ENCODE measurements at places on chromosomes 11 and 22.

DNA sequence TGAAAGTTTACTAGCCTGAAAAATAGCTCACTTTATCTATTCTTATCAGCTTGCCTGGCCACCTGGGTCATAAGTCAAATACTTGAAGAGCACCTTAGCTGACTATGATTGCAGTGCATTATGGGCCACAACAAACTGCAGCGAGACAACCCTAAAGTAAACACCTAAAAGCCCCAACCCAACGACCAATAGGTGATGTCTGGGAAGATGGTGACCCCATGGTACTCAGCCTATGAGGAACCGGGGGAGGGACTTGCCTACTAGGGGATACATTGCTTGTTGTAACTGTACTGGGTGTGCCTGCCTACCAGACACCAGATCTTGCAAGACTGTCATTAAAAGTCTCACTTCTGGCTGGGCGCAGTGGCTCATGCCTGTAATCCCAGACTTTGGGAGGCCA, 35.6 kb upstream of the APOBEC3A start:
- peak; percentile 9 for DNase-seq

GRCh38 chr11:47595029-47595428, 818 bp upstream of the C1QTNF4 start:
- DNase-seq, result no peak

DNA sequence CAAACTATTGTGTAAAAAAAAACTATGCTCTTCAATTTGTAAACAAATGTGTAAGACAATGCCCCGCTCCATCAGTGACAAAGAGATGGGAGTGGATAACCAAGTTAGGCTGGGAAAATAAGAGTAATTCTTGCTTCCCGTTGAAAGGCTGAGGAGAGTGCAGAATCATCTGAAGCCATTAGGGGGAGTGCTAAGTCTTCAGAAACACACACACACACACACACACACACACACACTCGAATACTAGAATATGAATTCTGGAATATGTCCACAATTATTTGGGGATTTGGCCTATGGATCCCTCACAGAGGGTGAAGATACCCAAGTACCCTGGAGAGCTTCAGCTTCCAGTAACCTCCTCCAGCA, 27.8 kb upstream of the ROBO3 start:
- DNase-seq, result peak; percentile 63

GRCh38 chr22:42586381-42586780, 28.3 kb downstream of the POLDIP3 start:
- DNase-seq, result no peak

GRCh38 chr11:125990244-125990643, 44.4 kb downstream of the VSIG10L2 start:
- DNase-seq, result peak; percentile 9

- DNase-seq, result peak; percentile 11
Observed at GRCh38 chr22:37502342-37503182, 16.4 kb upstream of the MFNG start.

DNA sequence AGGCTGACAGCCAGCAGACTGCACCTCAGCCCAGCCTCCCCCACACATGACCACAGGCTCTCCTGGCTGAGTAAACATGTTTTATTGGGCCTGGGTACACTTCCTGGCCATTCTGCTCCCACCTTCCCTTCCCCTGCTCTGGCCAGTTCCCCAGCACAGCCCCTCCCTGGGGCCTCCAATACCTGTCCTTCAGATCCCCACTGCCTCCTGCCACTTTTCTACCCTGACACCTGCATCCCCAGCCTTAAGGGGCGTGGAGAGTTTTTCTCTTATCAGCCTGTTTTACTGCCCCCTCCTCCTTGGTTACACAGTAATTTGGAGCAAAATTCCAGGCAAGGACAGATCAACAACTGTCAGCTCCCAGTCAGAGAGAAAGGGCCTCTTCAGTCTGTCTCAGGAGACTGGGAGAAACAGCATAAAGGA, at the start of gene ISX:
Gene ISX (plus strand): TSS at position 363 of the 423 bp plus-strand sequence. CDS start 930 bp downstream, outside the sequence.
- no peak for DNase-seq

- DNase-seq, result no peak
Observed at GRCh38 chr22:33057363-33057995, 702 bp downstream of the SYN3 start.

- no peak for DNase-seq
Observed at GRCh38 chr11:3942160-3942955, 86.9 kb downstream of the STIM1 start.

- peak; percentile 46 for DNase-seq
Observed at GRCh38 chr22:35430897-35431322, 31.0 kb downstream of the MCM5 start.

GRCh38 chr22:20441631-20442484, 4.2 kb upstream of the SCARF2 start:
- DNase-seq, result no peak

- DNase-seq, result no peak
Observed at GRCh38 chr11:70668204-70669202, 270.2 kb downstream of the CTTN start.

- DNase-seq, result no peak
Observed at GRCh38 chr11:67504005-67504949, 886 bp downstream of the PITPNM1 start.

GRCh38 chr22:31268281-31268680, 24.0 kb downstream of the PIK3IP1 start:
- no peak for DNase-seq

DNA sequence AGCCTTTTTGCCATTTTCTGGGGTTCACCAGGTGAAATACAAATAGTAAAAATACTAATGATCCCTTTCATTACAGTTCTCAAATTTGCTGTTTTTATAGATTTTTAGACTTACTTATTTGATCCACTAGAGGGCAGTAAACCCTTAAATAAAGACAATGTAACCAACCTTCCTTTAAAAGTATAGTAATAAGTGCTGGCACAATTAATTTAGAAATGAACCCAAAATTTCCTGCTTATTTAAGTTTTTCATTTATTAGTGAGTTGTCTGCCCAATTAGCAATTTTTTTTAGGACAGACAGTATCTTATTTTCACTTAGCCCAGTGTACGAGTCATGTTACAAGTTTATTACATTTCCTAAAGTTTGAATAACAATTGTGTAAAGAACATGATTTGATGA, 4.7 kb downstream of the DDIAS start:
- DNase-seq, result peak; percentile 56

- DNase-seq, result no peak
Observed at GRCh38 chr22:36528341-36528740, 625 bp downstream of the EIF3D start.

DNA sequence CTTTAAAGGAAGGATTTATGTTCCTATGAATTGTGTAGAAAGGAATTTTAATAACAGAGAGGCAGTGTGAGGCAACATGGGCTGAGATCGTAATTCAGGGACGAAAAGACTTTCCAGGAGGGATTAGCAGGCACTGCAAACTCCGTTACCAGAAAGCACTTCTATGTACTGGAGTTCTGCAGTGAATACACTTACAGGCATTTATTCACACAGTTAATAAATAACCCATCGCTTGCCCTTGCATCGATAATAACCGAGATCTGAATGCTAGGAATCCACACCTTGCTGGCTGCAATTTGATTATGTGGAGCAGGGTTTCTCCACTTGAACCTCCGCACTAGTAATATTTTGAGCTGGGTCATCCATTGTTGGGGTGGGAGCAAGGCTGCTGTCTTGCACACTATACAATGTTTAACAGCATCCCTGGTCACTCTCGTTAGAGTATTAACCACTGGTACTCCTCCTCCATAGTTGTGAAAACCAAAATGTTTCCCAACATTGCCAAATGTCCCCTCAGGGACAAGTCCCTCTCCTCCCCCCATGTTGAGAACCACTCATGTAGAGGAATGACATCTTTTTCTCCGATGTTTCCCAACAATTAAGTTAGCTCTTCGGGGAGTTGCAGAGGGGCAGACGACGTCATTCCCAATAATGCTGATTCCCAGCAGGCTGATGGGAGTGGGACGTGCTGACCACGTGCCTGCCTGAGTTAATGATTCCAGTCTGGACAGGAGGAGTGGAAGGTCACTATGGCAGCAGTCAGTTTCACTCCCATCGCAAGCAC, 99.5 kb downstream of the SNX19 start:
- DNase-seq, result no peak

DNA sequence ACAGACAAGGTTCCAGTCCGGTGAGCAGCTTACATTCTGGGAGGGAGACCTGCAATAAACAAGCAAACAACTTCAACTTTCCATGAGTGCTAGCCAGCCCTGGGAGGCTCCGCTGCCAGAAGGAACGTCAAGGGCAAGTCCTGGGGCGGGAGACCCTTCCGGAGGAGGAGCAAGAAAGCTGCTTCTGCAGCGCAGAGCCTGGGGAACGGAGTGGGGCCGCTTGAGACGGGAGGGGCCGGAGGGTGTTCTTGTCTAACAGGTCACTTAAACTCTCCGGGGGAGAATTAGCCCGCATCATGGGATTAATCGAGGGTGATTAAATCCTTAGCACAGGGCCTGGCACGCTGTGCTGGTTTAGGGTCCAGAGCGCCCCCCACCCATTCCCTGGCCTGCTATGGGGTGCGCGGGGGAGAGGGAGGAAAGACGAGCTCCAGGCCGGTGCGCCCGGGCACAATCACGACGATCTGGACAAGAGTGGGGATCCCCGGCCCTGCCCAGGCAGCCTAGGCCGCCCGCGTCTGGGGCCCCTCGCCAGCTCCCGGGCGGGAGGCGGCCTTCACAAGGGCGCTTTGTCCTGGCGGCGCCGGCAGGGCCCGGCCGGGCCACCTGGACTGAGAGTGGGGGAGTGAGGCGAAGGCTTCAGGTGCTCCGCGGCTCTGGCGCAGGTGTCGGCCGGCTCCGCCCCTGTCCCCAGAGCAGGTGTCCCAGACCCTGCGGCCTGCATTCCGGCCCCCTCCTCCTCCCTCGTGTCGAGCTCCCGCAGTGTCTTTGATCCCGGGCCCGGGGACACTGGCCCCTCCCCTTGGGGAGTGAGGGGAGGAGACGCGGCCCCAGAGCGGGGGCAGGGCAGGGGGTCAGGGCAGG, 663 bp upstream of the LARGE2 start:
- no peak for DNase-seq

GRCh38 chr22:44693756-44694155, 8.2 kb upstream of the PRR5 start:
- DNase-seq, result no peak

GRCh38 chr11:44326615-44327475, 16.9 kb upstream of the ALX4 start:
- DNase-seq, result no peak

DNA sequence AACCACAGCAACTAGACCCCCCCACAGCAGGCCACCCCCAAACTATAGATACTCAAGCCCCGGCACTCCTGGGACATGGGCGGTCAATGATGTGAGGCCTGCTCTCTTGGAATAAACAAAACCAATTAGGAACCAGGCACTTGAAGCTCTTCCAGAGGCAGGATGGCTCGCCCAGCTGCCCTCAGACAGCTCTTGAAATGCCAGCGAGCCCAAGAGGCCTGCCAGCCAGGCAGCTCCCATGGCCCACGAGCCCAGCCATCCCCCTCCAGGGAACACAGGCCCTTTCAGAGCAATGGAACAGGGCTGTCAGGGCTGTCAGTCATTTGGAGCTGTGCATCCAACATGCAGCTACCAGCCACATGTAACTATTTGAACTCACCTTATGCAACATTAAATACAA, 34.0 kb upstream of the TFIP11 start:
- no peak for DNase-seq

DNA sequence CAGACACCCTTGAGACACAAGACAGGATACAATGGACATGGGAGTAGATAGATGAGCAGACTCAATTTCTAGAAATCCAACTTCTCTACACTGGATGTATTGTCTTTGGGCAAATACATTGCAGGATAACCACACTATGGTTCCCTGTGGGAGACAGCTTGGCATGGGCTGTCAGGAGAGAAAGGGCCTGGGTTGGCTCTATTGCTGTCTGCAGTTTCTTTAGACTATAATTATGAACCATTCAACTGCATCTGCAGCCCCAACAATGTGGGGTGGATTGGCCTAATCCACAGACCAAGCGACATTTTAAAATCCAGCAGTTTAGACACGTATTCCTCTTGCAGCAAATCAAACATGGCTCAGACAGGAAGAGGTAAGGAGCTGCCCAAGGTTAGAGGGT, 60.3 kb downstream of the ETS1 start:
- DNase-seq, result no peak

Measured in hematopoietic multipotent progenitor cell treated with erythropoietin and hydrocortisone succinate and interleukin-3 and kit ligand, for 8 days (in vitro differentiated cells).